ENCODE measurements at places on chromosomes 11 and 22.

DNA sequence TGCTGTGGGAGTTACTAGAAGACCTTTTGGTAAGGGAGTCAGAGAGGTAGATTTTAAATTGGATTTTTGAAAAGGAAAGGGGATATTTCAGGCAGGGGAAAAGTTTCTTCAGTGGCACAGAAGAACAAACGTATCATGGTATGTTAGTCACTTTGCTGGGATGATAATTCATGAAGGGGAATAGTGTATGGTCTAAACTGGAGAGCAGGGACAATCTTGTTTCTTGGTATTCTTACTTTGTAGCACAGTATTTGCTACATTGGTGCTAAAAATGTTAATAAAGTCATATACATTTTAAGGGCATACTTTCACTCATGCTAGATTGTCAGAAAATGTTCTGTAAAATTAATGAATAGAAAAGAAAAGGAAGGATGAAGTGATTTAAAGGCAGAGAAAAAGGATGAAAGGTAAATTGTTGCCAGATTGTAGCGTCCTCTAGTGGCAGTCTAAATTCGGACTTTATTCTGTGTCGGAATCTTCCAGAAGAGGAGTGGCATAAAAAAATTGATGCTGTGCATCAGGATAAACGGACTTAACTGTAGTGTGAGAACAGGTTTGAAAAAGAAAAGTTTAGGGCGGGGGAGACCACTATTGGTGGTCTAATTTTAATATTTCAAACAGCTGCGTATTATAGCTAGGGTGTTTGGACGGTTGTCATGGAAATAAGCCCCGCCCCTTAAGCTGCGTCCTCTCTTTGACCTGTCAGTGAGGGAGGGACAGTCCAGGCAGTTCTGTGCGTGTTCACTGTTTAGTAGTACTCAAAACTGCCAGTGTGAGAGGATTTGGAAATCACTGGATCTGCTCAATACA is at the start of gene BCO2:
BCO2 (plus strand) TSS at position 724 of the 810 bp plus-strand sequence. CDS start 90 bp downstream, outside the sequence.
- DNase-seq = peak; percentile 0

DNA sequence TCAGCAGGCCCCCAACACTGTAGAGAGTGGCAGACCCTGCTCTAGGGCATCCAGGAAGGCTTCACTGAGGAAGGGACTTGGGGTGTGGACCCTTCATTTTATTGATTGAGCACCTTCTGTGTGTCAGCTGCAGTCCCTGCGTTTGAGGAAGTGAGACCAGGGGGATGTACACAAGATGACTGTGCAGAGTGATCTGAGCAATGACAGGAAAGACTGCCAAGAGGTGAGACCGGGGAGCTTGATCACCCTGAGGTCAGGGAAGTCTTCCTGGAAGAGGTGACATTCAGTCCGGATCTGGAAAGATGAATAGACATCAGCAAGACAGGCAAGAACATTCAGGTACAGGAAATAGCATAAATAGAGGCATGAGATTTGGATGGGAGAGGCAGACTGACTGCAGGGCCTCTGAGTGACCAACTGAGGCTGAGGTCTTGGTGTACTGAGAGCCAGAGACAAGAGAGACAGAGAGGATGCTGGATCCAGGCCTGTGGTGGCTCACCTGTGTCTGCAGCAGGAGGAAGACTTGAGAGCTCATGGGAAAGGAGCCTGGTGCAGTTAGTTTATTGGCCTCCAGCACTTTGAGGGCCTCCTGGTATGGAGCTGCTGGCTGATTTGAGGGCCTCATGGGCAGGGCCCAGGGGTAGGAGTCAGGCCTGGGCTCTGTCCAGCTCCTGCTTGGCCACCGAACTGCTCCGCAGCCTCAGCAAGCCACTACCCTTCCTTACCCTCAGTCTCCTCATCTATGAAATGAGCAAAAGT is 5.2 kb downstream of the DGAT2 start:
- no peak for DNase-seq

DNA sequence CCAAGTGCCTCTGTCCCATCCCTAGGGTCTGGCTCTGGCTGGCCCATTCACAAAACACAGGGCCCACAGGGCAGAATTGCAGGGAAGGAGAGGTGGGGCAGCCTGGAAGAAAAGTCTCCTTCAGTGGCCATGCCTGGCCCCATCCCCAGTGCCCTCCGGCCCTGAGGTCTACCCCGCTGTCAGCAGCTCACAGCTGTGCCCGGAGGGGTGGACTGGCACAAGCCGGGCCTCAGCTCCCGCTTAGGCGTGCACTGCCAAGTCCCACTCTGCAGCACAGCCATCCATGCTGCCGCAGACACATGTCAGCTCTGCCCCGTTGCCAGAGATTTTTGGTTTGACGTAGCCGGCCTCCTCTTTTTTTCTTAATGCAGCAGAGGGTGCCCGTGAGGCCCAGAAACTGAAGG is 3.9 kb upstream of the SCN2B start:
- DNase-seq = no peak

DNA sequence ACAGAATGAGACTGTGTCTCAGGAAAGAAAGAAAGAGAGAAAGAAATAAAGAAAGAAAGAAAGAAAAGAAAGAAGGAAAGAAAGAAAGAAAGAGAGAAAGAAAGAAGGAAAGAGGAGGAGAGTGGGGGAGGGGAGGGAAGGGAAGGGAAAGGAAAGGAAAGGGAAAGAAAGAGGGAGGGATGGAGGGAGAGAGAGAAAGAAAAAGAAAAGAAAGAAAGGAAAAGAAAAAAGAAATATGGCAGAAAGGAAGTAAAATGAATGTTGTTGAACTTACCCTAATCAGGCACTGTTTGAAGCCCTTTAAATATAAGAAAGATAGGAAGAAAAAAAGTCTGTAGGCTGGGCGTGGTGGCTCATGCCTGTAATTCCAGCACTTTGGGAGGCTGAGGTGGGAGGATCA is 276.1 kb downstream of the INSC start:
- DNase-seq = no peak

DNA sequence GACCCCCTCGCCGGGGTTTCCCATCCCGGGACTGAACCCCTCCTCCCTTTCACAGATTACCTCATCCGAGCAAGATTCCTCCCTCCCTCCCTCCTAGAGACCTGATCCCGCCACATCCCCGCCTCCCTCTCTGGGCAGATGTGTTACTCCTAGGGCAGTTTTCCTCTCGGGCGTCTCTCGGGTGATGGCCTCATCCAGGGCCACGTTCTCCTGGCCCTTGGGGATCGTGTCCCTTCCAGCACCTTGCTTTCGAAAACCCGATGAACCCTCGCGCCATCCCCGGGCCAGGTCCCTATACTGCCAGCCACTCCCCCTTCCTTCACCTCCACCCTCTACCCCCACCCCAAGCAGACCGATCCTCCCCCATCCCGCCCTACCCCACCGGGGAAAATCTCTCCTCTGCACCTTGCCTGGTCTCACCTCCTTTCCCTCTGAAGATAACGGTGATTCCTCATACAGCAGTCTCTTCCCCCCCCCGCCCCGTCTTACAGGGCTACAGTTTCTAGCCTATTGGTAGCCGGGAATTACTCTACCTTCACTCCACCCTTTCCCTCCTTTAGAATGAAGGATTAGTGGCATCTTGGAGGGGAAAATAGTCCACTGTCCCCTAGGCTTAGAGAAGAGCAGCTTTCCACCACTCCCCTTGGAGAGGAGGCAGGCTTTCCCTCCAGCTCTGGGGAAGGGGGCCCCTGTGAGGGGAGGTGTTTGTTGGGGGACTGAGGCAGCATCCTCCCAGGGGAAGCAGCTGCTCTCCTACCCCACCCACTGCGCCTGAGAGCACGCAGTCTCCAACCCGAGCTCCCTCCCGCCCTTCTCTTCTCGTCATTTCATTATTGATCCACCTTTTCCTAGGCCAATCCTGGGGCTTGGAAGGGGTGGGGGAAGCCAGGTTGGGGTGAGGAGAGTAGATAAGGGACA is 1.2 kb downstream of the KMT2A start:
- peak; percentile 54 for DNase-seq

All from stimulated activated naive CD4-positive, alpha-beta T cell treated with Interleukin-2 at 50 U/mL for 16 hours (primary cell).